ENCODE measurements at places on chromosomes 7 and 10.

GRCh38 chr7:2421943-2422310 lies 18.5 kb downstream of the CHST12 start:
- DNase-seq: no peak

DNA sequence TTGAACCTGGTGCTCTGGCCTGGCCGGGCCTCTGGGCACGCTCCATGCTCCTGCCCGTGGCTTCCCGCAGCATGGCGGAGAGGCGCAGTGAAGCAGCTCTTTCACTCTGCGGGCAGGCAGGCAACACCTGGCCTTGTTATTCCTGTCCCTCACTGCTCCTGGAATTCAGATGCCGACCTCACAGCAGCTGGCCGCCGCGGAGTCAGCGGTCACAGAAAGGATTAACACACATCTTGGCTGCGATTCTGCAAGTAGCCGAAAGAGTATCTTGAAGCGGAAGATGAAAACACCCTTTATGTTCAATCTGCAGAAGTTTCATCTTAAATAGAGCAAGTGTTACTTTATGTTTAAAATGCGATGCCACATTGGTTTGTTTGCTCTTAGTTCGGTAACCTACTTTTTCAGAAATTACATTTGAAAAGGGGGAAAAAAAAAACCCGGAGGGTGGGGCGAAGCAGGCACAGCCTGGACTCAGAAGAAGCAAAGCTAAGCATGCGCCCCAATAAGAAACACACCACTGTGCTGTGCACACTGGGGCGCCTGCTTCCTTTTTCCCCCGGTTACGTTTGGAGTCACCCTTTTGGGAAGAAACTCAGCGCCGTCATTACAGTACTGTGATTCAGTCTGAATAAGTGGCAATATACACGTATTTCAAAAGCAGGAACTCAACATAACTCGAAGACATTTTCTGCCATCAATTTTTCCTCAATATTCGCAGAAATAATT lies 42.3 kb downstream of the BRI3 start:
- DNase-seq: peak; percentile 20

- DNase-seq: no peak
Observed at GRCh38 chr7:155953781-155954549, 141.7 kb upstream of the SHH start.

GRCh38 chr7:10205696-10206095 lies 768.0 kb upstream of the PHF14 start:
- no peak for DNase-seq

- no peak for DNase-seq
Observed at GRCh38 chr7:136667584-136667983, 200.9 kb upstream of the CHRM2 start.

DNA sequence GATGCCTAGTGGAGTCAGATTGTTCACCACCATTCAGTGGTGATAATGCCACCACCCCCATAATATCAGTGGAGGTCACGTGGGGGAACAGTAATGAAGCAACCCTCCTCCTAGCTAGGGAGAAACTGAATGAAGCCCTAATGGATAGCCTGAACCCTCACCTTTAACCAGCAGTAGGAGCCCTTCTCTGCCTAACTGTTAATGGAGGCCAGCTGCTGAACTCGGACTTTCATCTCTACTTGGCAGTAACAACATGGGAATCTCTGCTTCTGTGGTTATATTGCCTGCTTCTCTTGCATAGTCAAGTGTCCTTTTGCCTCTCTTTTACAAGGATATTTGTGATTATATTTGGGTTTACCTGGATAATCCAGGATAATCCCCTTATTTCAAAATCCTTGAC lies 1097.9 kb downstream of the REEP3 start:
- DNase-seq: no peak

DNA sequence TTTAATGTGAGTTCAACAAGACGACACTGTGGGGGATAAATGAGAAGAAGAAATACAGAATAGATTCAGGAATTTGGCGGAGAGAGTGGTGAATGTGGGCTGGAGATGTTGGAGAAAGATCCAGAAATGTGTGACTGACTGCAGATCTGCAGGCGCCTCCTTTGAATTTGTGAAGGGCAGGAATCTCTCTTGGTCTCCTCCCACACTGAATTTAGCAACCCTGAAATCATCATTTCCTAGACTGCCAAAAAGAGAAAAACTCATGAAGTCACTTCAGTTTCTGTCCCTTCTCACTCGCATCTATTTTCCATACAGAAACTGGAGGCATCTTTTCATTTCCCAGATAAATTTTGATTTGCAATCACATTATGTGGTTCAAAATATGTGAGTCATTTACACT lies 128.7 kb downstream of the GNAI1 start:
- DNase-seq: no peak

DNA sequence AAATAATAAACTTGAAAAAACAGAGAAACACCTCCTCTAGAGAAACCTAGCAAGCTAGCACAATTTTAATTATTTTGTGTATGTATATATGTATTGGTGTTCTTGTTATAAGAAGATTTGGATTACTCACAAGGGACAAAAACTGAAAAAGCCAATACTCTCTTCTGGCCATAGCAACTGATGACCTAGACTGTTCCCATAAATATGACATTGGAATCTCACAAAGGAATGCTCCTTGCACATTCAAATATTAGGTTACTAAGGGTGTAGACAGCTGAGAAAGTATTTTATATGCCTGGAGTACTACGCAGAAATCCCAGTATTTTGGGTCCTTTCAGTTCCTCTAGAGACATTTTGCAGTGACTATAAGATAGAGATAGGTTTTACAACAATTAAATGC lies 279.4 kb downstream of the FZD1 start:
- no peak for DNase-seq

DNA sequence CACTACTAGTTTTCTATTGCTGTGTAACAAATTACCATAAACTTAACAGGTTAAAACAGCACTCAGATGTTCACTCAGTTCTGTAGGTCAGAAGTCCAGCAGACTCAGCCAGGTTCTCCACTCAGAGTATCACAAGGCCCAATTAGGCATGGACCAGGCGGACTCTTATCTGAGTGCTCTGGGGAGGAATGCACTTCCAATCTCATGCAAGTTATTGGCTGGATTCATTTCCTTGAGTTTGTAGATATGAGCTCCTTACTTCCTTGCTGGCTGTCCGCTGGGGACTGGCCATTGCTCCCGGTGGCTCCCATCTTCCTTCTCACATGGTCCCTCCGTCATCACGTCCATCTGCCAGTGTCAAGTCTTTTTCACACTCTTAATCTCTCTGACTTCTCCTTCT lies 137.0 kb upstream of the PRR15 start:
- no peak for DNase-seq

DNA sequence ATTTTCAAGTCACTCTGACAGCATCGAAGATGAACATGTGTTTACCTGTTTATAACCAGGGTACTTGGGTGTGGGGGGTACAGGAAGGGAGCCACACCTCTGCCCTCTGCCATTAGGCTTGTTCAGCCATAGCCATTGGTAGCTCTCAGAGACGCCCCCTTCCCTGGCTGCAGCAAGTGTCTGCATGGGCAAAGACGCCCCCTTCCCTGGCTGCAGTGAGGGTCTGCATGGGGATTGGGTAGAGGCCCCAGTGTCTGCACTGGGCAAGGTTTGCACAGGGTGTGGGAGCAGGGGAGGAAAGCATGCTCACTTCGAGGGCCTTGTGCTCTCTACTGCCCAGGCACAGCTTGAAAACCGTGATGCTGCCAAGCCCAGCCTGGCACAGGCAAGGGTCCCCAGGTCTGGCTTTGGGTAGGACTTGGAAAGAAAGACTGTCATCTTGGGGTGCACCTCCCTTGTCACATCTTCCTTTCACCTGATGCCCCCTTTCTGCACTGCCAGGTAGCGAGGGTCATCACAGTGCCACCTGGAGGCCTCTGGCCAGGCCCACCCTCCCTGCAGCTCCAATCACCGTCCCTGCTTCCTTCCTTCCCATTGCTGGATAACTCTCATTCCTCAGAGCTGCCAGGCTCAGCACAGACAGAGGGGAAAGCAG lies 3.7 kb downstream of the TMEM225B start:
- DNase-seq: no peak

DNA sequence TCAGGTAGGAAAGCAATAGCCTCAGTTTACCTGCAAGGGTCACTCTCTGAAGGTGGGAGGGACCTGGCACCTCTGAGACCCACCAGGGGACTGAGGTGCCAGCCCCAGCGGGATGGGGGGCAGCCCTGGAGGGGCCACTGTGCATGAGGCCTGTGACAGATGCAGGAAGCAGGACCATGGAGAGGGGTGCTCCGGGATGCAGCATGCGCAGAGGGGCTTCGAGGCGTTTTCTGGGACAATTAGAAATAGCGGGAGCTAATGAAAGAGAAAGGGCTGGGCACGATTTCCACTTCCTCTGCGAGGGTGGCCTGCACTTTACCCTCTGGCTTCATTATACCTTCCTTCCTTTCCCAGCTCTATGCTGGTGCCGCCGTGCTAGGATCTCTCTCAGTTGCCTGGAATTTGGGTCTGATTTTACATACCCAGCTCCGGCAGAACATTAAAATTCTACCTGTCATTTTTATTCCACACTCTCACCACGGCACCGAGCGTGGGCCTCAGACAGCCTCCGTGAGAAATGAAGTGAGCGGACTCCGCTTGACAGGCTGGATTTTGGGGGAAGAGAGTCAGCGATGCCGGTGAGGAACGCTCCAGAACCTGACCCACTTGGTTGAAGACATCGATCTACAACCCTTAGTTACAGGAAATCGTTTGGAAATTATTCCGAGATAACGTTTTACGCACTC lies 333.9 kb upstream of the PFKP start:
- DNase-seq: no peak
